ENCODE measurements at places on chromosomes 5 and 9.

- no peak for DNase-seq
Observed at GRCh38 chr9:103798620-103799019, 295.5 kb upstream of the SMC2 start.

GRCh38 chr5:137234973-137235943 lies 263.9 kb downstream of the SPOCK1 start:
- DNase-seq: no peak

- no peak for DNase-seq
Observed at GRCh38 chr9:134622896-134623257, 18.7 kb upstream of the COL5A1 start.

DNA sequence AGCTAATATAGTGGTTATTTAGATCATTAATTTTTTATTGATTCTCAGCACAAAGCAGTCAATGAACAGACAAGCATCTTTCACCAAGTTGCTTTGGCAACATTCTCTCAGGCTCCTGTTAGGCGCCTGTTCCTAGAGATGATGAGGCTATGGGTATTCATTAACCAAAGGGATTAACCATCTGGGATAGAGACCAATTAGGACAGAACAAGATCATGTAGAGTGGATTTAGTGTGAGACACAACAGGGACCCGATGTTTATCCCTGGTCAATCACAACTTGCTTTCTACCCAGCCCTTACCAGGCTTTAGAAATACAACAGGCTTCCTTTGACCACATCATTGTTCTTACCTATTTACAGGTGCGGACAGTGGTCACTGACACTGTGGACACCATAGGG lies 82.2 kb downstream of the PJA2 start:
- DNase-seq: no peak

DNA sequence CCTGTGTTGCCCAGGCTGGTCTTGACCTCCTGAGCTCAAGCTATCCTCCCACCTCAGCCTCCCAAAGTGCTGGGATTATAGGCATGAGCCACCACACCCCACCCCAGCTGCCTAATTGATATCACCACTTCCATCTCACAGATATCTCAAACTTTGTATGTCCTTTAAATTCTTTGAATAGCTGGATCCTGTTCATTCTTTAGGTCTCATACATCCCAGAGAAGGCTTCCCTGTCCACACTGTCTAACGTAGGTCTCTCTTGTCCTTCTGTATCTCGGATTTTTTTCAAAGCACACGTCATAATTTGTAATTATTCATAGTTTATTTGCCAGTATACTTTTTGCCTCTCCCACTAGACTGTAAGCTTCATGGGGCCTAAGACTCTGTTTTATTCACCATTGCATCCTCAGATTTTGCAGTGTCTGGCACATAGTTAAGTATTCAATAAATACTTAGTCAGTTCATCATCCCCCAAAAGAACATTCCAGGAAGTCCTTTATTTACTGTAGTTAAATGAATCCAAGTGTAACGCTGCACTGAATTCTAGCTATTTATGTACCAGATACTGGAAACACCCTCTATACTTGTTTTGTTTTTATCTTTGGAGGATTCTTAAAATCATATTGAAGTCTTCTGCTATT lies 10.5 kb downstream of the ARSK start:
- DNase-seq: no peak

- DNase-seq: no peak
Observed at GRCh38 chr9:121609822-121610637, 41.4 kb upstream of the DAB2IP start.

DNA sequence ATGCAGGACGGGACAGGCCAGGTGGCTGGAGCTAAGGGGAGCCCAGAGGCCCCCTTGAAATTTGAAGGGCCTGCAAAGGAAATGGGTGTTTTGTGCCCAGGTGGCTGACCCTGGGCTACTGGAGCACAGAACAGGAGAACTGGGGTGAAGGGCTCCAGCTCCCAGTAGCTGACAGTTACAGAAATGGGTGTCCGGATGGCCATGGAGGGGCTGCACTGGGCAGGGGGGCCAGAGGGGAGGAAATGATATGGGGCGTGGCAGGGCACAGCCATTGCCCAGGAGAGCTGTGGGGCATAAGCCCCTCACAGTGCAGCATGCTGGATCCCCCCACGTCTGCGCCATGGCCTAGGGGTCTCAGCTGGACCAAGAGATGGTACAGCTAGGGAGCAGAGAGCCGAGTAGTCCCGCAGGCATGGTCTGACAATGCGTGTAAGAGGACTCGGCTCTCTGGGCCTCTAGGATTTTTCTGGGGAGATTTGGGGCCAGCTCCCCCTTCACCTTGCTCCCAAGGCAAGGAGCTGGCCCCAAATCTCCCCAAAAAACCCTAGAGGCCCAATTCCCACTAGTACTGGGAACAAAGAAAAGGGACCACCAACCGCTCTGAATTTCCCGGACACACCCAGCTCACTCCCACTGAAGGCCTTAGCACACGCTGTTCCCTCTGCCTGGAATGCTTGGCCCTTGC lies 7.9 kb upstream of the CARD19 start:
- DNase-seq: no peak

- DNase-seq: no peak
Observed at GRCh38 chr5:139684350-139684880, 36.3 kb downstream of the CXXC5 start.

DNA sequence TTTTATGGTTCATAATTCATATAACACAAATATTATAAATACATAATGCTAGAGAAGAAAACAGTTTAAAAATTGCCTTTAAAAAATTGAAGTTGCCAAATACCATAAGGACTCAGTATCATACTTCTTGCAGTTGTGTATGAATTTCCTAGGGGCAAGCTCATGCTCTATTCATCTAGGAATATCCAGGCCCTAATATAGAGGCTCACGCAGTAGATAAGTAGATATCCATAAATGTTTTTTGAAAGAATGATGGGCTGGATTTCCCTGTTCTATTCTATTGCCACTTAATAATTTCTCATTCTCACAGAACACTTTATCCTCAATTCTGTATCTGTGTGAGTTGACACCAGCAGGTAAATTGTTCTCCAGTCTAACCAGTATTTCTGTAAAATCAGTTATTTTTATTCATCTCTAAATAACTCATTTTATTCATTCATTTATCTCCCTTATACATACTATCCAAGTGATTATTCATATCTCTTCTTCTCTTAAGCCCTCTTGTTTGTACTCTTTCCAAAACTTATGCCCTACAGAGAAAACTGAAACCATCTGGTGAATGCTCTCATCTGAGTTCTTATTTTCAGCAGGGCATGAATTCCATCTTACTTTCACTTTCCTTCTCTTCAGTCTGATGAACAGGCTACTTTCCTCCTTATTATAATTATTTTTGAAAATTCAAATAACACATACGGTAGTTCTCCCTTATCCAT lies 97.1 kb downstream of the SLC44A1 start:
- no peak for DNase-seq

- DNase-seq: no peak
Observed at GRCh38 chr5:143561219-143561618, 157.7 kb upstream of the NR3C1 start.

GRCh38 chr9:72315510-72316311 lies 49.3 kb downstream of the ZFAND5 start:
- DNase-seq: no peak

DNA sequence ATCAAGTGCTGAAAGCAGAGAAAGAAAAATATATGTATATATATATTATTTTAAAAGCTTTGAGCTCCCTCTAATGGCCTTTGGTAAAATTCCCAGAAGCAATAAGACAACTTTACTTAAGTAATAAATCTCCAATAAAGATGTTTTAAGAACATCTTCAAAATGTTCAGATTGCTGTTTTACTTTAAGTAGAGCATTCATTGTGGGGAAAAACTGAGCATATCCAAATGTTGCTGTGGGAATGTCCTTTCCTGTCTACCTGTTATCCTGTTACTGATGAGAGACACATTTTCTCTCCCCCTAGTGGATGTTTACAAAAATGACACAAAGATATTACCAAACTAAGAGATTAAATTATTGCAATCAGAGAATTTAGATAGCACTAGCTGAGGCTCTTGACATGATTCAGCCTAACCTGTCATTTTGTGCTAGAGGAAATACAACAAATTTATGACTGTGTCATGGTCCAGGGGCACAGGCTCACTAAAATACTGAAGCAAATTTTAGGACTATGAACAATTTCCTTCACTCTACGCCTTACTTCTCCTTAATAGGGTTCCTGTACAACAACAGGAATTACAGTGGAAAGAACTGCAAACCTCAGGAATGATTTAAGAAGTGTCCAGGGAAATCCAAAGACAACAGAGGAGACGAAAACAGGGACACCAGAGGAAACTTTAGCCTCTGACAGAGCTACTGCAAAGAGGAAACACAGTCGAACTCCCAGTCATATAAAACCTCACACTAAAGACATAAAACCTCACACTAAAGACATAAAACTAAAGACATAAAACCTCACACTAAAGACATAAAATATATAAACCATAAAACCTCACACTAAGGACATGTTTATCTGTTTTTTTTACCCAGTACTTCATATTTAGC lies 24.3 kb upstream of the PRRC1 start:
- no peak for DNase-seq

- DNase-seq: no peak
Observed at GRCh38 chr5:127431977-127432585, 85.4 kb upstream of the PRRC1 start.

DNA sequence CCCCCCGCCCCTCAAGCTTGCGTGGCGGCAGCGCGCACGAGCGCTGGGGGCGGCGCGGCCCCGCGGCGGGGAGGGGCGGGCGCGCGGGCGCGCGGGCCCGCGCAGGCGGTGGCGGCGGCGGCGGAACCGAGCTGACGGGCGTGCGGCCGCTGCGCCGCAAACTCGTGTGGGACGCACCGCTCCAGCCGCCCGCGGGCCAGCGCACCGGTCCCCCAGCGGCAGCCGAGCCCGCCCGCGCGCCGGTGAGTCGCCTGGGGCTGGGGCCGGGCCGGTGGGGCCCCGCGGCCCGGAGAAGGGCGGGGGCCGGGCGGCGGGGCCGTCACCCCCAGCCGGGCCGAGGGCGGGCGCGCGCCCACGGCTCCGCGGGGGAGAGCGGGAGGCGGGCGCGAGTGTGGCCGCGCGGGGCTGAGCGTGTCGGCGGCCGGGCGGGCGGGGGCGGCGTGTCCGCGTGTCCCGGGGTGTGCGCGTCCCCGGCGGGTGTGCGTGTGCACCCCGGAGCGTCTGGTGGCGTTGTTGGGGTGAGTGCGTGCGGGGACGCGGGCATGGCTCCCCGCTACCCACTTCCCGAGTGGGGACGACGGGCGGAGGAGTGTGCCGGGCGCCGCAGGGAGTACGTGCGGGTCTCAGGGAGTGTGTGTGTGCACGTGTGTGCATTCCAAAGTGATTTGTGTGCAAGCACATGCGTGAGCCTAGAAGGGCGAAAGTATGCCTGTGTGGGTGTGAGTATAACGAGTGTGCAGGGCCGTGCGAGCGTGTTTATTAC lies at the start of gene NEK6:
TSS of gene NEK6 (plus strand) at position 106 of the 763 bp plus-strand sequence. CDS start 44,016 bp downstream, outside the sequence.
- peak; percentile 37 for DNase-seq

- DNase-seq: no peak
Observed at GRCh38 chr5:126658561-126658960, 57.8 kb downstream of the PHAX start.

DNA sequence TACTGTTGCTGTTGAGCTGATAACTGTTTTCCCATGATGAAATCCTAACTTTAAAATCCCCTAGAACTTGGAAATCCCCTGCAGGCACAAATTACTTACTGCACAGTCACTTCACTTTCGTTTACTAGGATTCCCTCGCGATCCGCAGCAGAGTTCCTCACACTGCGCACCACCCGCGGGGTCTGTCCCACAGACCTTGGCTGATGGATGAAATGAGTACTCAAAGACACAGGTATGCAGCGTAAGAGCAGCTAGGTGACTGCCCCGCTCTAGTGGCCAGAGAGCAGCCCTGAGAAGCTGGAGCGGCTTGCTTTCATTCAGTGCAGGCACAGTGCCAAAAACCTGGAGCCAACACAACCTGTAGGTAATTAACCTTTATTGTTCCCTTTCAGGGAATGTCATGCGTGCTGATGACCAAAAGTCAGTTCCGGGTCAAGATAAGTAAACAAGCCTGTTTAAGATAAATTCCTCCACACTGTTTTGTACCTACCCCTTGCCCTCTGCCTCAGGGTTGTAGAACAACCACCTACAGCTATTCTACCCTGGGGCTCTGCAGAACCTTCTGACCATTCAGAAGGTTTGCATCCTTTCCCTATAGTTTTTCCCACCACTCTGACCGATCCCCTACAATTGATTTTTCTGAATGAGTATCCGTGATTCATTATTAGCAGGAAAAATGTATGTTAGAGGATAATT lies 191.2 kb downstream of the CDH9 start:
- no peak for DNase-seq

- no peak for DNase-seq
Observed at GRCh38 chr5:120037451-120037850, 408.1 kb downstream of the FAM170A start.

DNA sequence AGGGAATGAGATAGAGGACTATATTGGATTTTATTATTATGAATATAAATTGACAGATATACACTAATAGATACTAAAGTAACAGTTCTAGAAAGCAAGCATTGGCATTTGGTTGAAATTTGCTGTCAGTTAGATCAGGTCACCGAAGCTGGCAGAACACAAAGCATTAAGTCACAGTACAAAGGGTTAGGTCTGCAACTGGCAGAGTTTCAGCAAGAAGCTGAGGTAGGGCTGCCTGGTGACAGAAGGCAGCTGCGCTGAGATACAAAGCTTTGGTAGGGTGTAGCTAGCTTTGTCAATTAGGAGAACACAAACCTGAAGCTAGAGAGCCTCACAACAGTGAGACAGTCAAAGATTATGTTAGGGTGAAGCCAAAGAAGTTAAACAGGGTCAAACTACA lies 6.3 kb upstream of the CSNK1G3 start:
- no peak for DNase-seq

DNA sequence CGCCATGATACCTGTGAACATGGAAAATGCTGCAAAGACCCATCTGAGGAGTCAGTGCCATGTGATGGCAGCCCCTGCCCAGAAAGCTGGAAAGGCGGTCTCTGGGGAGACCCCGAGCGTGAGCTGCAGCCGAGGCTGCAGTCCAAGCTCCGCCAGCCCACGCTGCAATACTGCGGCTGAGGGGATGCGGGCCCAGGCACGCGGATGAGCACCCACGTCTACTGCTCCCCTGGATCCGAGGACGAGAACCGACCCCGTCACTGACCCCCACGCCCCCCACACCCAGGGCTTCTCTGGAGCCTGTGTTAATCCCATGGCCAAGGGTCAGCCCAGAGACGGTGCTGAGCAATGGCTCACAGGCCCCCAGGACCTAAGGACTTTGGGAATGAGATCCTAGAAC lies 32.4 kb downstream of the SLC12A7 start:
- no peak for DNase-seq

DNA sequence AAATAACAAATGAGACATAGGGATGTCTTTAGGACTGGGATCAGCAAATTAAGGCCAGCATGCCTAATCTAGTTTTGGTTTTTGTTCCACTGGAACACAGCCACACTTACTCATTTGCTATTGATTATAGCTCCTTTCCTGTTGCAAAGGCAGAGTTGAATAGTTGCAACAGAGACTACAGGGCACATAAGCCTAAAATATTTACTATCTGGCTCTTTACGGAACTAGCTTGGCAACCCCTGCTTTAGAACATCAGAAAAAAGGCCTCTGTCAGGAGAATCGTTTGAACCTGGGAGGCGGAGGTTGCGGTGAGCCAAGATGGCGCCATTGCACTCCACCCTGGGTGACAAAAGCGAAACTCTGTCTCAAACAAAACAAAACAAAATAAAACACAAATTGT lies 384.8 kb downstream of the ELAVL2 start:
- DNase-seq: no peak

- DNase-seq: no peak
Observed at GRCh38 chr9:69190863-69191181, 16.7 kb downstream of the TJP2 start.

GRCh38 chr9:87610200-87611155 lies 112.8 kb downstream of the DAPK1 start:
- DNase-seq: no peak

All from activated CD4-positive, CD25-positive, alpha-beta regulatory T cell treated with anti-CD3 and anti-CD28 coated beads, Interleukin-2, amount 50 U/mL, for 72 hours (primary cell).